ENCODE measurements at places on chromosomes 6 and 20.
A peak's percentile ranks its signal among the peaks of the same experiment; 100 is the strongest.

GRCh38 chr6:63556369-63556768 is 15.9 kb upstream of the LOC128125822 start:
- DNase-seq, result no peak

GRCh38 chr6:112764377-112764776 is 417.2 kb downstream of the RFPL4B start:
- DNase-seq, result no peak

GRCh38 chr6:157717340-157717748 is 105.7 kb upstream of the SNX9 start:
- no peak for DNase-seq

- peak; percentile 54 for DNase-seq
Observed at GRCh38 chr20:50744143-50744792, 12.9 kb downstream of the PARD6B start.

- no peak for DNase-seq
Observed at GRCh38 chr6:124796464-124796970, 165.7 kb upstream of the RNF217 start.

DNA sequence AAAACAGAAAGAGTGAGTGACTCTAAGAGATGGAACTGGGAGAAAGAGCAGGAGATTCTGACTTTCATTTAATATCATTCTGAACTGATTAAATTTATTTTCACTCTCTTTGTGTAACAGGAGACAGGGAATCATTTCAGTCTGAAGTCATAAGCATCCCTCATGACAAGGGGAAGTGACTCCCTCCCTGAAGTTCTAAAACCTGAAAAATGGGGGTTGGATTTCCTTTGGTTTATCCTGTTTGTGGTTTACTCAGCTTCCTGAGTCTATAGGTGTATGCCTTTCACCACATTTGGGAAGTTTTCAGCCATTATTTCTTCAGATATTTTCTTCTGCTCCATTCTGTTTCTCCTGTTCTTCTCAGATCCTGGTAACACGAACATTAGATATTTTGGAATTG is 3.4 kb upstream of the FKBP1A start:
- no peak for DNase-seq

- DNase-seq, result no peak
Observed at GRCh38 chr20:47609001-47609400, 107.3 kb downstream of the NCOA3 start.

DNA sequence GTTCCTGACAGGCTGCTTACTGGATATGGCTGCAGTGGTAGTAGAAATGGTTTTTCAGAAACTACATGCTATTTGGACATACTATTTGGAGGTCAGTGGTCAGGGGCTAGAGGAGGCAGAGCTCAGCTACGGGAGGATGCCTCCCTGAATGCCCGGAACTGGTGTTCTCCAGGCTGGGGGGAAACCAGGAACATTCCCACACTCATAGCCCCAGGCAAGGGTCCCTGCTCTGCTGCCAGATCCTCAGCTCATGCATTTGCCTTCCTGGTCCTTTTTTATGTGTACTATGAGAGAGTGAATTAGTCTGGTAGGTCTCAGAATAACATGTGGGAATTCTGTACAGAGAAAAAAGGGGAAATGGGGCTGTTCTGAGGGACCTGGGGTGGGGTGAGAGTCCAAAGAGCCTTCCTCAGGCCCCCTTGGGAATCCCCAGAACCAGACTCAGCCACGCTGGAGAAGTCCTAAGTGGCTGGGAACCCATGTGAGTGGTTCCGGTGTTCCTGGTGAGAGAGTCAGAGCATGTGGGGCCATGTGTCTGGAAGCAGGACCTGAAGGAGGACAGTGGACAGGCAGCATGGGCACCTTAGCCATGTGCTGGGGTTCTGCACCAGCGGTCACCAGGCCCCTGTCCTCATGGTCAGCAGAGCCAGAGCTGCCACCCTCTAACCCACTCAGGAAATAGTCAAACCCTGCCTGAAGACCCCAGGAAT is 58.0 kb upstream of the MYL9 start:
- no peak for DNase-seq

DNA sequence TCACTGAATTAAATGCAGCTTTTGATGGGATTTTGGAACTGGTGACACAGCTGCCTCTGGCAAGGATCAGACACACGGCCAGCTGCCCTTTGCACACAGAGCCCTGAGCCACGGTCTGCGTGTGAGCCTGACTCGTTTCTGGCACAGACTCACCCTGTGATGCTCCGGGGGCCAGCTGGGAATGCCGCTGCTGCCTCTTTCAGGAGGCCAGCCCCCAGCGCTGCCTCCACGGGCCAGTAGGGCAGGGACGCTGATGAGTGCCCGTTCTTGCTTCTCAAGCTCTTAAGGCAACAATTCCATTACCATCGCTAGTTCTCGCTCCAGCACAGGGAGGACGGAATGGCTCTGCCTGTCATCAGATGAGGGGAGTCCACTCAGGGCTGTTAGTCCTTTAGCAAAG is 61.6 kb downstream of the IRF4 start:
- DNase-seq, result peak; percentile 54

DNA sequence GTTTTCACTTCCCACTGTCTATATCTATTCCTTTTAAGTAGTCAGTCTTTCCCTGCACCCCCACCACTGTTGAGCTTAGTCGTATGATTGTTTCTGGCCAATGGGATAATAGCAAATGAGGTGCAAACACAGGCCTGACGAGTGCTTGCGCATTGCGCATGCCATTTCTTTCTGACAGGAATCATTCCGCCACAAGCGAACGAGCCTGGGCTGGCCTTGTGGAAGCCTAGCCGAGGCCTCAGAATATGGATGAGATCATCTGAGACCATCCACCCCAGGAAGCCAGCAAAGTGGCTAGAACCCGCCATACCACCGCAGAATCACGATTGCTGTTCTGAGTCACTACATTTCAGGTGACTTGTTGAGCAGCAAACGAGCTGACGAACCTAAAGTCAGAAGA is 52.2 kb upstream of the PRL start:
- DNase-seq, result no peak

DNA sequence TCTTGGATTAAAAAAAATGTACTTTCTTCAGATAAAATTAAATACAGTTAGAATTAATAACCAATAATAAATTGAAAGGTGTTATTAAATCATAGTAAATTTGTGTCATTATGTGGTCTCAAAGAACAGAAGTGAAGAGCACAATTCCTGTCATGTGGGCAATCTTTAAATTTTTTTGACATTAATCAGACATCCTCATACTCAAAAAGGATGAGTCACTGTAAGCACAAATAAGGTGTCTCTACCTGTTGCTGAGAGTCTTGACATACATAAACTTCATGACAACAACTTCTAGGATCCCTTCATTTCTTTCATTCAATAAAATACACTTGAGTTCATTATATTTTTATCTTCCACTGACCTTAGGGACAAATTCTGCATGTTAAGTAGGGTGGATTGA is 76.1 kb downstream of the SLC22A3 start:
- no peak for DNase-seq

DNA sequence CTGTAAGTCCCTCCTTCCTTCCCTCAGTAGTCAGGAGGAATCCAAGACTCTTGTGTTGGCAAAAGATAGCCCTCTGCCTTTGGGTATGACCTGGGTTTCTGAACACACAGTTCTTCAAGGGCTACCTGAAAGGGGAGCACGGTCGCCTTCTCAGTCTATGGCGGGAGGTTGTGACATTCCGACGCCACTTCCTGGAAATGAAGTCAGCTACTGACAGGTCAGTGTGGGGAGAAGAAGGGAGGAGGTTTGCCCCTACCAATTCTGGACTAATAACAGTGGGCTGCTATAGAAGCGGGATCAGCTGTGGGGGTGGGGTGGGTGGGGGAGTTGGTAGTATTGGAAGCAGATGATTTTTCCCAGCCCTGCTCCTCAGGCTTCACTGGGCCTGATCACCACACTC is 11.5 kb downstream of the CEP250 start:
- DNase-seq, result no peak

- no peak for DNase-seq
Observed at GRCh38 chr20:42472198-42472597, 717.5 kb downstream of the PTPRT start.

DNA sequence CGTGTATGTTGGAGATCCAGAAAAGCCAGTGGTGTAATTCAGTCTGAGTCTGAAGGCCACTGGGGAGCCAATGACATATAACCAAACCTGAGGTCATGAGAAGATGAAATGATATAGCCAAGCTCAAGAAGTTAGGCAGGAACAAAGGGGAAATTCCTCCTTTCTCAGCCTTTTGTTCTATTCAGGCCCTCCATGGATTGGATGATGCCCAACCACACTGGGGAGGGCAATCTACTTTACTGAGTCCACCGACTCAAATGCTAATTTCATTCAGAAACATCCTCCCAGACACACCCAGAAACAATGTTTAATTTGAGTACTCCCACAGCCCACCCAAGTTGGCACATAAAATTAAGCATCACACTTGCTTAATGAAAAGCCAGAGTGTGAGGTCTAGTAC is 183.6 kb downstream of the GJA1 start:
- DNase-seq, result no peak

DNA sequence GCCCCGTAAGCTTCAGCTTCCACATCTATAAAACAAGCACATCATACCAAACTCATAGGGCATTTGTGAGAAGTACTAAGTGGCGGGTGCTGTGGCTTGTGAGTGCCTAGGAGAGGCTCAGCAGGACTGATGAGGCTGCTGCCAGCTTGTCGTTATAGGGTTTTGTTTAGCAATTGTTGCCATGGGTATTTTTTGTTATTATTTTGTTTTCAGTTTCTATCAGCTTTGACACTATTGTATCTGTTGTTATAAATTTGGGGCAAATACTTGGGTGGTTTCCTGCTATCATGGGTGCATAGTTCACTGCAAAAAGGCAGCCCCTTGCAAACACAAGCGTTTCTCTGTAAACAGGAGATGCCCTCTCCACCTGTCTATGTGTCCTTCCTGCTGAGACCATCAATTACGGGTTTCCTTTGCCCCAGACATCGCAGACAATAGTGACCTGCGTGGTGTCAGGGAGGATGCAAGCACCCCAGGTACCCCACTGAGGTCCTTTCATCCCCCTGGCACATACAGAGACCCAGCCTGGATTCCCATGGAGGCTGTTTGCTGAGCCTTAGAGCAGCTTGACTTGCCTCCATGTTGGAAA is 3.1 kb upstream of the CCDC167 start:
- no peak for DNase-seq

DNA sequence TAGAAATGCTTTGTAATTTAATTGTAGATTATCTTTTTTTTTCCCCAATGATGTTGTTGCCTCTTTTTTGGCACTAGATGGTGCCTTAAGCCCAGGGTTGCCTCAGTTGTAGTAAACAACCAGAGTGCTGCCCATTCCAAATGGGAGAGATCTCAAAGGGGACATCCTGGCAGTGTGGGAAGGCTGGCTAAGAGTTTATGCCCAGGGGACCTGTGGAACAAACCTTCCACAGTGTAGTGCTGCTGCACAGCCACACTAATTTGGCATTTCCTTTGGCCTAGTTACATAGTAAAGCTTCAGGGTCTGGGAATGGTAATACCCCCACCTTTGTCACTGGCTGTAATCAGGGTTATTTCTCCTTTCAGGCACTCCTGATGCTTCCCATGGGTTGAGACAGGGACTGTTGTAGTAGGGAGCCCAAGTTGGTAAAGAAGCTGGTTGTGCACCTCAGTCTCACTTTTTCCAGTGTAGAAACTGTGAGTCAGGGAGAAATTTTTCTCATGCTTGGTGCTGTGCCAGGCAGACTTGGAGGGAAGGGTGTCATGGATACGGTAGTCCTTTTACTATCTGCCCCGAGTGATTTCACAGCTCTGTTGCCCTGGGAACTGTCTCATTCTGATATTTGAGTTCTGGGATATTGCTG is 177.8 kb upstream of the ECI2 start:
- no peak for DNase-seq

DNA sequence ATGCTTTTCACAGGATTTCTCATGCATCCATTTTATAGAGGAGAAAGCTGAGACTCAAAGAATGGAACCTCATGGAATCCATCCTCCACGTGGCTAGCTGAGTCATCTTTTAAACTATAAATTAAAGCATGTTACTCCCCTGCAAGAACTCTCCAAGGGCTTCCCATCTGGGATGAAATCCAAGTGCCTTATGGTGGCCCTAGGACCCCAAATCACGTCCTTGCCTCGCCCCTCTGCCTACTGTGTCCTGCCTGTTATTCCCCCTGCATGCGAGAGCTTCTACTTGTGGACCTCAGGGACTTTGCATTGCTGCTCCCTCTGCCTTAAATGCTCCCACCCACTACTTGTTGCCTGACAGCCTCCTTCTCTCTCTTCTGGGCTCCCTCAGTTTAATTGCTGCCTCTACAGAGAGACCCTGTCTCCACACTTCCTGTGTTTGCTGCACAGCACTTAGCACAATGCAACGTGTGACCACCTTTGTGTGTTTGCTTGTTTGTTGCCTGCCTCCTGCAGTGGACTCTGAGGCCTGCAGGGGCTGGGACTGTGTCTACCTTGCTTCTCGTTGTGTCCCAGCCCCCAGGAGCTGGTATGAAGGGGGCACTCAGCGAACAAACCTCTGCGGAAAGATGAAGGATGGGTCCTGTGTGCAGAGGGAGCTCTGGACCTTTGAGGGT is 39.4 kb downstream of the TOX2 start:
- no peak for DNase-seq

DNA sequence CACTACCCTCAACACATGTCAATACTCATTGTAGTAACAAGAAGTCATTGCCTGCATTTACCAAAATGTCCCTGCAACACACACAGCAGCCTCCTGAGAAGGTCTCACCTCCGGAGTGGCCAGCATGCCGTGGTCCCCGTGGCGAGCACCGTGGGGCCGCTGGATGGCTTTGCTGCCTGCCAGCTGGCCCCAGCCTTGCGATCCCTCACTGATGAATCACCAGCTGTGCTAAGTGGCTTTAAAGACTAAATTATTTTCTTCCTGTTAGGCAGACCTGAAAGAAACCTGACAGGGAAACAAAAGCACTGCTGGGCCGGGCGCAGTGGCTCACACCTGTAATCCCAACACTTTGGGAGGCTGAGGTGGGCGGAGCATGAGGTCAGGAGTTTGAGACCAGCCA is 306.7 kb downstream of the CDH4 start:
- DNase-seq, result no peak

- no peak for DNase-seq
Observed at GRCh38 chr6:42962502-42963178, 2.1 kb downstream of the GNMT start.

- no peak for DNase-seq
Observed at GRCh38 chr6:127880429-127880828, 20.4 kb downstream of the THEMIS start.

- no peak for DNase-seq
Observed at GRCh38 chr6:166950443-166950821, 5.9 kb downstream of the RNASET2 start.
